ENCODE measurements at places on chromosomes 5 and 9.

GRCh38 chr5:149687486-149688168 is 42.5 kb upstream of the PPARGC1B start:
- no peak for DNase-seq

DNA sequence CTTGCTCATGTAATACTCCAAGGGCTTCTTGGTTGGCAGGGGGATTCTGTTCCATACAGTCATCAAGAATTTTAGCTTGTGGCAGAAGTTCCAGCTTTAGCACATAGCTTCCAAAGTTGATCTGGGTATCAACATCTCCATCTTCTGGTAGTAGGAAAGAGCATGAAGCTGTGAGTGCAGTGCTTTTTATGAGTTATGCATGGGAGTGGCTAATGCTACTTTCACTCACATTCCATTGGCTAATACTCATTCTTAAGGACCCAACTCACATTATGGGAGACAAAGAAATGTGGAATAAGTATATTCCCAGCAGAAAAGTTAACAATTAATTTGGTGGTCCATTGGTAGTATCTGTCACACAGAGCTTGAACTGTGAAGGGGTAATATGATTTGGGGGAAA is 194.2 kb upstream of the CHD1 start:
- no peak for DNase-seq

- no peak for DNase-seq
Measured at GRCh38 chr9:105751761-105752160, 57.4 kb downstream of the TMEM38B start.

DNA sequence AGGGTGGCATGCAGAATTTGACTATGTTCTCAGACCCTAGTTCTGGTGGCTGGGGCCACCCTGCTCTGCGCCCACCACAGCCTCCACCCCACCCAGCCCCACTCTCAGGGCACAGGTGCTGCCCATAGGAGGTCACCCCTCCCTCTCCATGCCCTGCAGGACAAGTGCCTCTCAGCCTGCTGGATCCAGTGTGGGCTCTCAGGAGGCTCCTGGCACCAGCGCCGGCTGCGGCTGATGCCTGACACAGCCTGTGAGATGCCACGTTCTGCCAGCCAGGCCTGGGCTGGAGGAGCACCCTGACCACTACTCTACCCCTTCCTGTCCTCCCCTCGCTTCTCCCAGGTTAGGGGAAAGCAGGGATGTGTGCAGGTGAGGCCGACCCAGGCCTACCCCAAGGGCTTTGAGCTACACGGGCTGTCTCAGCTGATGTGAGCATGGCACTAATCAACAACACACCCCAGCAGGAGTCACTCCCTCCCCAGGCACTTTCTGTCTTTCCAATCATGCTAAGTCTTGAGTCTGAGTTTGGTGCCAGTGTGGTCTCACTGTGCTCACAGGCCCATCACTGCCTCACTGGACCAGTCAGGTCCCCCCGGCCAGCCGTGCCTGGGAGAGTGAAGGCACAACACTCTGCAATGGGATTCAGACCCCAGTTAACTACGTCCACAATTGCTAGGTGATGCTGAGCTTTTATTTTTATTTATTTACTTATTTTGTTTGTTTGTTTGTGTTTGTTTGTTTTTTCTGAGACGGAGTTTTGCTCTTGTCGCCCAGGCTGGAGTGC is 12.1 kb upstream of the BARX1 start:
- DNase-seq = no peak

GRCh38 chr5:14186059-14186830 is 43.1 kb downstream of the TRIO start:
- DNase-seq = no peak
